ENCODE measurements at places on chromosomes 4 and X. TPM values are rescaled to one million over a fixed set of nuclear protein-coding genes. Genes with fewer than 3 reads are reported as not detected.

DNA sequence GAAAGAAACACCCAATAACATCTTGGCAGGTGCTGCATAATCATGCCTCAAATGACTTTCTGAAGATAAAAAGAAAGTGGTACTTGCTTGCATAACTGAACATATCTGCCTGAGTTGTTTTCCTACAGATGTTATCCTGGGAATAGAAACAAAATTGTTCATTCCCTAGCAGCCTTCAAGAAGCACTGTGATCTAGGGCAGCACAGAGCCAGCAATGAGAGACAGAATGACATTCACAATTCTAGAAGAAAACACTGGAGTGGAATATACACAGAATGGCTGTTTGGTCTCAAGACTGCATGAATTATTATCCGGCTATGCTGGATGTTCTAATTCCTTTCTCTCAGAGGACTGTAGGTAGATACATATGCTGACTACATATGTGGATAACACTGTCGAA, 790.9 kb downstream of the PDHA2 start:
- DNase-seq, result no peak

GRCh38 chr4:74471264-74471663, 26.3 kb downstream of the AREG start:
- DNase-seq, result no peak

DNA sequence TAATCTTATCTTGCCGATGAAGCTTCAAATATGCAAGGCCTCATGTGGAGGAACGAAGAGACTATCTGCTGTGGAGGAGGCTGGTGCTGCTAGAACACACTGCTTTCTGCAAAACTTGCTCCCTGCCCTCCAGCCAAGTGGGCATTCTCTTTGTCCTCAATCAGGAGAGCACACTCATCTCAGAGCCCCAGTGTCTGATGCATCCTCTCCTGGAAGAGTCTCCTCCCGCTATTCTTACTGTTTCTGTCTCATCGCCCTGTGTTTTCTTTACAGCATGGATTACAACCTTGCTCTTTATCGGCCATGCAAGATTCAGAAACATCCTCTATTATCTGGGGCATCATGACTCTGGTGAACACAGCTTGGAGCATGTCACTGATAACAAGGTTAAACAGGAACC, 68.2 kb upstream of the MTNR1A start:
- DNase-seq, result no peak

GRCh38 chrX:65528705-65529340, 5.8 kb downstream of the LAS1L start:
- DNase-seq, result no peak

- no peak for DNase-seq
These were observed 72.6 kb downstream of the GC start for GRCh38 chr4:71711044-71711984.

DNA sequence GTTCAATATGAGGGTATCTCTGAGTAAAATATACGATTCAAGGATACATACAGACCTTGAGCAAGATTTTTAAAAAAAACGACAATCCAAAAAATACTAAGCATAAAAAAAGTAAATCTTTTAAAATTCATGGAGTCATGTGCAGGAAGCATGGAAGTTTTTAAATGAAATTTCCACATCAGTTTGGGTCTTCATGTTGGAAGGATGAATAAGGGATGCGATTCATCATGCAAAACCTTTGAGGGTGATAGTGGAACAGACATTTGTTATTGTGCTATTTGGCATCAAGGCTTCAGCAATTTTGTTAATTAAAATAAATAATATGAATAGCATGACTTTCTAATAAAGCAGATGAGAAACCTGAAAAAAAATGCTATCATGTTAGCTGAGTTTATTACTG, 815.0 kb upstream of the PCDH10 start:
- no peak for DNase-seq

GRCh38 chr4:17093481-17093880, 195.0 kb upstream of the LDB2 start:
- no peak for DNase-seq

The XKRX gene
- not detected for total RNA-seq

GRCh38 chr4:60913671-60914070, 286.5 kb upstream of the ADGRL3 start:
- DNase-seq, result no peak

DNA sequence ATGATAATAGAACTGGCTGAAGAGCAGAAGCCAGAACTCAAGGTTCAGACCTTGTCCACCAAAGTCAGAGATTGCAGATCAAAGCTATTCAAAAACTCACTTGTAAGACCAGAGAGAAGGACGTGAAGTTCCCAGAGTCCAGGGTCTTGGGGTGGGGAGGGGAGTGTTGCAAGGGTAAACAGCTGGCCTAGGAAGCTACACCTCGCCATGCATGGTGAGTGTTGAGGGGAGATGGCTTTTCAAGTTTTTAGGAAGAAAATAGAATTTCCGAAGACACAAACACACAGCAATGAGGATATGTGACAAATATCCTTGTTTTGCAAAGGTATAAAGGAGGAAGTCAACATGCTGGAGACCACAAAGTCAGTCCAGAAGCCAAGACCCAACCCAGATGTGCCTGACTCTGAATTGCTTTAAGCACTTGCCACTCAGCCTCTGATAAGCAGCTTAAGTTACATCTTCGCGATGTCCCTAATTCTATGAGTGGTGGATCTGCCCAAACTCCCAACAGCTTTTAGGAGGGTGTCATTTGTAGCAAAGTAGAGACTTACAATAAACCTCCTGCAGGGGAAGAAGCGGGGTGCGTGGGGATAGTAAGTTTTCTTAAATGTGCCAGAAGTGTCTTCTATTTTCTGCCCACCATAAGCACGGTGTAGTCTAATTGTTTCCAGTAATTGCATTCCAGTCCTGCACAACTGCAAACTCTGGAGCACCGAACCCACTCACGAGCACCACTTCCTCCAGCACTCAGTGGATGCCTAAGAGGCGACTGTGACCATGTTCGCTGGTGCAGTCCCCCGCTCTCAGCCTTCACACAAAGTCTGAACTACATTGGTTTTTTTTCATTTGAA, 26.5 kb downstream of the HAND2 start:
- peak; percentile 13 for DNase-seq
